ENCODE measurements at places on chromosomes 12 and 14.

- no peak for DNase-seq
Measured at GRCh38 chr14:100192250-100192671, 32.8 kb upstream of the DEGS2 start.

DNA sequence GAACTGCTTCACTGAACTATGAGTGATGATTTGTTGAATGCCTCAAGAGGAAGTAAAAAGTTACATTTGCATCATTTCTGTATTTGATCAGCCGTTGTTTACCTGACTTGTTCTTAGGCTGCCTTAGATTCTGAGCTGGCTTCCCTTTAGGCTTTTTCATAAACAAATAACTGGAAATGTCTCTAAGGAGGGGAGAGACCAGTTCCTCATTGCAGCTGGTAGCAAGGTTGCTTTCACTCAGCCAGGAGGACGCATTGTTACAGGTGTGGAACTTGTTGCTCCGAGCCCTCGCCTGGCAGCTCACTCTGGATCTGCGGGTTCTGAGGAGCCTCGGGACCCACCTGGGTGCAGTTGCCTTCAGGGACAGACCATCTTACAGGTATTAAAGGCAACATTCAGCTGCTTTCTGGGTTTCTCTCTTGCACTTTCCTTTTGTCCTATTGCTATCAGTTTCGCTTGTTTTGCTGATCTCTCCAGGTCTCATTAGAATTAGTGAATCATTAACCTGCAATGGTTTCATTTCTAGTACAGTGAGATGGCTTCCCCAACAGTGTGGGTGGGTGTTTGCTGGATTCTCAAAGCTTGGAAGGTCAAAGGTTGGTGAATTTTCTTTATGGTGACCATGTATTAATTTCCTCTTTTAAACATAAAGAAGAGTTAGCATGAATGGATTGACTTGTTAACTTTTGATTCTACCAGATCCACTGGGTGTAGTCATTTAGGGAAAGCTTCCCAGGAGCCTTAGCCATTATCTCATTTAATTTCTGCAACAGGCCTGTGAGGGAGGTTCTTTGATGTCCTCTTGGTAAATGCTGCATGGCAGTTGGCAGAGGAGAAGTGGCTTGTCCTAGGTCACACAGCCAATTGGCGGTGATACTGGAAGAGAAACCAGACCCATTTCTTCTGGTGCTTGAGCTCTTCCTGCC, at the start of gene PLEKHG7:
TSS of gene PLEKHG7 (plus strand) at position 236 of the 926 bp plus-strand sequence. CDS start 3,643 bp downstream, outside the sequence.
- DNase-seq: no peak

DNA sequence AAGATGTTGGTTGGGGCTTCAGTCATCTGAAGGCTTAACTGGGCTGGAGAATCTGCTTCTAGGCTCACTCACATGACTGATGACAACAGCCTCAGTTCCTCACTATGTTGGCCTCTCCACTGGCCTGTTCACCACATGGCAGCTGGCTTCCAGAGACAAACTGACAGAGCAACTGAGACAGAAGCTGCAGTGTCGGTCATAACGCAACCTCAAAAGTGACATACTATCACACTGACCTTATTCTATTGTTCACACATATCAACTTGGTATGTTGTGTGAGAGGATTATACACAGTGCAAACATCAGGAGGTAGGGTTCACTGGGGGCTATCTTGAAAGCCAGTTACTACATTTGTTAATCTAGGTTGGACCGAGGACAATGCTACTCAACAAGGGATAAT, 92.9 kb downstream of the PAWR start:
- DNase-seq: no peak

DNA sequence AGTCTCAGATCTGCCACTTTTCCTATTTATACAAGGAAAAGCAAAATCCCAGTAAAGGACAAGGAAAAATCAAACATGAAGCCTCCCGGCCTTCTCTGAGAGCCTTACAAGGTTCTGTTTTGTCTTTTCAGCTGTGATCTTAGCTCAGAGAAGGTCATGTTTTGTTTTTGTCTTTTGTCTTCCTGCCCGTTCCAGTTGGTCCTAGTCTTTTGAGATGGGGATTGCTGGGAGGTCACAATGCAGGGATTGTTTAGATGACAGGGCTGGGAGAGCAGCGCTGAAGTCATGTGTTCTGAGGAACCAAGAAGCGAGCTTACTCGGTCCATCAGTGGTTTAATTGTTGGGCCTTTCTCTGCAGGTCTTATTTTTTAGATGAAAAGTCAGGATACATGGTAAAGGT, 6.0 kb downstream of the PLEKHH1 start:
- peak; percentile 69 for DNase-seq

GRCh38 chr12:27002141-27002540, 12.0 kb downstream of the TM7SF3 start:
- no peak for DNase-seq

- DNase-seq: no peak
Measured at GRCh38 chr12:46209170-46209569, 59.7 kb downstream of the SLC38A1 start.

DNA sequence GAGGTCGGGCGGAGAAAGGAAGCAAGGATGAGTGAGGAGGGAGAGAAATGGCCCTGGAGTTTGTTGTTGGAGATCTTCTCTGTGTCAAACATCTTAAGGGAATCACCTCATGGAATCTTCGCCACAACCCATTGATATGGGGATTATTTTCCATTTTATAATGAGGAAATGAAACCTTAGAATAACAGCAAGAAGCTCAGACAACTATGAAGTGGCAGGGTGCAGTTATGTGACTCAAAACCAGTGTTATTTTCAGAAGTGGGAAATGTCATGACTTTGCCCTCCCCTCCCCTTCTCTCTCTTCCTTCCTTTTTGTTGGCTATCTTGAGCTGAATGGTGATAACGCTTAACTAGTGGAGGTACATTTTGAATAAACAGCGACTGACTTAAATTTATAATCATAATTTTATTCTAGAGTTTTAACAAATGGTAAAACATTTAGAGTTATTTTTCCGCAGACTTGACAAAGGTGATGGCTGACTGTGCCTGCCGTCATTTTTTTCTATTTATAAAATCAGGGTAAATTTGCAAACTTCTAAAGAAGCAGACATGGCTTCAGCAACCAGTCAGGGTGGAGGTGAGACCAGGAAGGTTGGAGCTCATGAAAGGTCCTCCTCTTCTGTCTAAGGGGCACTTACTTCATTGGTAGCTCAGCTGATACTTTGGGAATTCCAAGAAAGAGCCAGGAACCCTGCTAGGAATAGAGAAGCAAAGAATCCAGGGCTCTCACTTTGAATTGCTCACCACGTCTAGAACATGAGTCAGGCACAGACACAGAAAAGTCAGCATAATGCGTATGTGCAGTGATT, 232.4 kb downstream of the RGS6 start:
- peak; percentile 23 for DNase-seq
